ENCODE measurements at places on chromosomes 7 and 10.

- DNase-seq: no peak
Observed at GRCh38 chr7:76016191-76016947, 22.0 kb upstream of the TMEM120A start.

DNA sequence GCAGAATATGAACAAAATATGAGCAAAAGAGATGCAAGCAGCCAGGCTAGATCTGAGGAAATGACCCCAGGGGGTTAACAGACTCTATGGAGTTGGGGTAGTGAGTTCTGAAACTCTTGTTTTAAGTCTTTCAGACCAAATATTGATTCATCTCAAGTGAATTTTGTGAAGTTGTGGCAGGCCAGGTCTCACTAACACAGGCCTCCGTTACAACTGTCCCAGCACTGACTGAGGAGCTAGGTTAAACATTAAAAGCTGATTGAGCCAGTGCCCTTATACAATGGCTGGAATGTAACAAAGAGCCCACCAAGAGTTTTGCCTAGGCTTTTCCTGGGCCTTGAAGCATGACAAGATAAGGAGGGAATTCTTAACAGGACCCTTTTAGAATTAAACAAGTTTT, 192.3 kb upstream of the STK17A start:
- no peak for DNase-seq

DNA sequence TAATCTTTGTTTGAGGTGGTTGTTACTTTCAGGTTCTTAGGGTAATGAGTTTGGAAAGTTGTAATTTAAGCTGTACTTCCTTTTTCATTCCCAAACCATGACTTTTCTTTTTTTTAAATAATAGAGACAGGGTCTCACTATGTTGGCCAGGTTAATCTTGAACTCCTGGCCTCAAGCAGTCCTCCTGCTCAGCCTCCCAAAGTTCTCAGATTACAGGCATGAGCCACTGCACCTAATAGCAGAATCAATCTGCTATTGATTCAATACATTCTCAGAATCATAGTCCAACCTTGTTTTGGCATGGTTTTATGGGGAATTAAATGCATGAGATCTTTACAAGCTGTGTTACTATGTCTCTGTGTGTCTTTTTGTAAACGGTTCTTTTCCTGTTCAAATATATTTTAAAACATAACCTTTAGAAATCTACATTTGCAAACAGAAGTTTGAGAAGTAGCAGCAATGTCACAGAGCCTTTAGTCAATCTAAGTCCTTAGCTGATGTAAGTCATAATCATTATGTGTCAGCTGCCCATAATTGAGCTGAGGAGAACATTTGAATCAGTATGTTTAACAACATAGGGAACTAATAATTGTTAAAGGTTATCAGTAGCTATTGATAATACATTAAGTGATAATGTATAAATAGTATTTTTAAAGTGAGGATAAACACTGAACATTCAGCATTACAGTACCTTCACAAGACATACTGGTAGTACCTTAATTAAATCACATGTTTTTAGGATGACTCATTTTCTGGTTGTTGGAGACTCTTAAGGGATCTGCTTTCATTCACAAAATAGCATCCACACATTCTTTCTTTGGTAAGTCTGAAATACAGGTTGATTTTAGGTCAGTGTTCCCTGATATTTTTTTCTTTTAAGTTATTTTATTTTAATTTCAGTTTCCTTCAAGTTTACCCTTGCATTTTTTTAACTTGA, 8.8 kb downstream of the INPP5F start:
- DNase-seq: no peak

- no peak for DNase-seq
Observed at GRCh38 chr7:32177232-32177631, 107.0 kb upstream of the PDE1C start.

DNA sequence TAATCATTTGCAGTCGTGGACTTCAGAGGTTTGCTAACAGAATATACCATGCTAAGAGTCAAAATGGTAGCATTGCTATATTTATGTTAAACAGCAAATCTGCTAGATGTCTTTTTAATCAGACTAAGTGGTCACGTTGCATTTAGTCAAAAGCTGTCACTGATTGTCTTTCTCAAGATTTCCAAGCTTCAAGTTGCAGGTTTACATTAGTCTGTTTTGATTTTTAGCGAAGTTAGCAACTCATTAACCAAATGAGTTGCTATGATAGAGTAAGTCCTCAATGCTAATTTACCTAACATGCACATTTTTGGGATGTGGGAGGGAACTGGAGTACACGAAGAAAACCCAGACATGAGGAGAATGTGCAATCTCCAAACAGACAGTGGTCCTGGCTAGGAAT, 653.2 kb downstream of the TNS3 start:
- DNase-seq: no peak

GRCh38 chr7:38057829-38058228, 120.2 kb upstream of the STARD3NL start:
- DNase-seq: no peak

DNA sequence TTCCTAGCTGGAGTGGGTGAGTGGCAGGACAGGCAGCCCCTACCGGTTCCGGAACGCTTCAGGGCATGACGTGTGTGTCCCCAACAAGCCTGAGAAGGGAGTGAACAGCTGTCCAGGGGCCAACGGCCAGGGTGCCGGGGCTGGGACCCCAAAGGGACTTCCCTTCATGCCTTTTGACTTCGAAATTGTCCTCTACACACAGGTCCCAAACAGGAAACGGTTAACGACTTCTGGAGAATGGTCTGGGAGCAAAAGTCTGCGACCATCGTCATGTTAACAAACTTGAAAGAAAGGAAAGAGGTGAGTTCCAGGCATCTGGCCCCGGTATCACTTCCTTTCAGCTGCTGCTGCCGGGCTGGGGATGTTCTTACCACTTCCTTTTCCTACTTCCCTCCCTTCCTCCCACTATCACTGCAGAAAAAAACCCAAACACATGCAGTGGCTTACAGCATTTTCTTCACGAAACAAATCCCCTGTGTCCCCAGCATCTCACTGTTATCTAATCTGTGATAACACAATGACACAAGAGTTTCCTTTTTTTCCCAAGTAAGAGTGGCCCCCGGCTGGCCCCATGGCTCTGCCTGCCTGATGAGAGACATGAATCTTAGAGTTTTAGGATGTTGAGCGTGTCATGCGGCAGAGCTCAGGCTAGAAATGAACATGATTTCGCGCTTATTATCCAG, 63.2 kb downstream of the MKI67 start:
- no peak for DNase-seq

DNA sequence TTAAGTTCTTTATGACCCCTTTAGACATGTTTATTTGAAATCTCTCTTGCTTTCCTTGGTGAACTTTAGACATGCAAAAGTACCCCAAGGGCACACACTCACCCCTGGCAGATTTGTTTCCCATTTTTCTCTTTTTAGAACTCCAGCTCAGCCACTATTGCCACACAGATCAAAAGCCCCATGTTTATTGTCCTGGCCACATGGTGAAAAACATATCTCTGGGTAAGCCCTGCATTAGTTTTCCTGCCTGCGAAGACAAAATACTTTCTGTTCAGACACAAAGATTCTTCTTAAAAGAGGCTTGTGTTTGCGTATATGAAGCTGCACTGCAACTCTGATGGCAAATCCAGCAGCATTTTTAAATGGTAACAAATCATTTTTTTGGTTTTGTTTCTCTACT, 200.0 kb downstream of the POLR1F start:
- no peak for DNase-seq

- peak; percentile 56 for DNase-seq
Observed at GRCh38 chr10:119658274-119658673, 7.1 kb downstream of the BAG3 start.

- no peak for DNase-seq
Observed at GRCh38 chr7:111678986-111679385, 116.7 kb upstream of the IMMP2L start.

DNA sequence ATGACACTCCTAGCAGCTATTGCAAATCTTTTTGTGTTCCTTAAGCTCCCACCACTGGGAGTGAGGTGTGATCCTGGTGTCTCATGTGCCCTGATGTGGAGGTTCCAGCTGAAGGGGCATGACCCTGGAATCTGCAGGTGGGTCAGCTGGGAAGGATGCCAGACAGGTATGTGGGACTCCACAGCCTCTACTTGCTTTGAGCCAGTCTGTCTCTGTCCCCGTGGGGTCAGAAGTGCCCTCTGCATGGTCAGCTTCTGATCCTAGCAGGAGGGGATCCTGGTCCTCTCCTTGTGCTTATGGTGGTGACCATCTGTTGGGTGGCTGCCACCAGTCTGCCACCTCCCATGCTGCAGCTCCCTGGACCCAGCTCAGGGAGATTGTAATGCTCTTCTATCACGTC, 51.1 kb upstream of the COMTD1 start:
- DNase-seq: no peak

- no peak for DNase-seq
Observed at GRCh38 chr10:122333037-122333436, 41.5 kb upstream of the PLEKHA1 start.

GRCh38 chr10:18134509-18134908, 5.7 kb upstream of the CACNB2 start:
- no peak for DNase-seq

Data from retina (tissue), 1 donor.